Type B pancreatic cell (in vitro differentiated cells): ENCODE measurements at places on chromosomes 2 and 18. TPM values are rescaled to one million over a fixed set of nuclear protein-coding genes. Genes with fewer than 3 reads are reported as not detected.
A peak's percentile ranks its signal among the peaks of the same experiment; 100 is the strongest.

SIX2 gene
- 1.9 and 13.8 TPM in 2 replicates for total RNA-seq

- H3K27me3 ChIP-seq, result peaks cover 29% of the 10 kb centered on the region
- no peak overlapping the region for H3K27ac ChIP-seq
- H3K36me3 ChIP-seq, result no peaks in the 10 kb centered on the region
- no peak for DNase-seq
- peak overlapping the region; percentile 86 for H3K4me3 ChIP-seq
- no peaks in the 10 kb centered on the region for H3K4me1 ChIP-seq
Observed at GRCh38 chr18:45775743-45776142, 49.7 kb upstream of the SIGLEC15 start.

GRCh38 chr18:3594760-3595368 is 144.9 kb downstream of the TGIF1 start:
- H3K36me3 ChIP-seq, result peaks cover 3% of the 10 kb centered on the region
- H3K4me1 ChIP-seq, result peaks cover 48% of the 10 kb centered on the region
- peak overlapping the region; percentile 97 for H3K27ac ChIP-seq

DNA sequence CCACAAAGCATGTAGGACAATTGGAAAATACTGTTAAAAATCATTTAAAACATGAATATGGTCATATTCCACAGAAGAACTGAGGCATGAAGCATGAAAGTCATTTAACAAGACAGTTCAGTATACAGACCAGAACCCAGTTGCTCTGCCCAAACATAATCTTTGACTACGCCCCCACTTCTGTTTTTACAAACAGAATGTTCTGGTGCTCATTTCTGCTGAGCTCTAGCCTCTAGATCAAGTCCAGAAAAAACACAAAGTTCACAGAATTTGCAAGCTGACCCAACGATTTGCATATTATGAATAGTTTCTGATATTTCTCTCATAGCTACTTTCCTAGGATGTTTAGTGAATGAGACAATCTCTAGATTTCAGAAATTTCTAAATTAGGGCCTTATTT is 424.9 kb downstream of the PID1 start:
- H3K4me1 ChIP-seq, result peaks cover 4% of the 10 kb centered on the region
- H3K36me3 ChIP-seq, result no peaks in the 10 kb centered on the region
- H3K27me3 ChIP-seq, result no peaks in the 10 kb centered on the region
- no peak overlapping the region for H3K27ac ChIP-seq
- H3K4me3 ChIP-seq, result no peak overlapping the region
- DNase-seq, result no peak

DNA sequence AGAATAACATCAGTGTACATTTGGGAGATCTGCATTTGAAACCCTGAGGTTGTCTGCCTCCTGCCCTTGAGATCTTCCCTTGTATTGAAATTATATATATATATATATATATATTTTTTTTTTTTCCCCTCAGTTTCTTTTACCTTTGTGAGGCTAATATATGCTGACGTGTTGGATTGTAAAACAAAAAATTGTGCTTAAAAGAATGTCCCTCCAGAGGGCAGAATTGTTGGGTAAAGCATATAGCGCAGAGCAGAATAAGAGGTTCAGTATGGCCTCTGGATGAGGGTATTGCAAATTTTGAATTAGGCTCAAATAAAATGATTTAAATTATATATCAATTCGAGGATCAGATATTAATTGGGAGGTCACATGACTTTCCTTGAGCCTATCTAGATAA is 12.4 kb downstream of the NABP1 start:
- no peak for DNase-seq
- H3K36me3 ChIP-seq, result peaks cover 9% of the 10 kb centered on the region
- H3K27ac ChIP-seq, result no peak overlapping the region

DNA sequence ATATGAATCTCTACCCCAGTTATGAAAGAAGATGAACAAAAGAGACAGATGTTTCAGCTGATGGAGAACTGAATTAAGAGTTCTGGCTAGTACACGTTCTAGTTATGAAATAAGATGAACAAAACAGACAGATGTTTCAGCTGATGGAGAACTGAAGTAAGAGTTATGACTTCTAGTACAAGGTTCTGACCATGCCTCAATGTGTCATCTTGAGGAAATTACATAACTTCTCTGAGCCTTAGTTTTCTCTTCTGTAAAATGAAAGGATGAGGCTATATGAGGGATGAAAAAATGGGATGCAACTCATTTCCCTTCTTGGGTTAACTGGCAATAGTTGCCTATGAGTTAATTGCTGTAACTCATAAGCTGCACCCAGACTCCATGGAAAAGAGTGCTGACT is 92.9 kb upstream of the WDR75 start:
- peaks cover 6% of the 10 kb centered on the region for H3K36me3 ChIP-seq
- H3K4me3 ChIP-seq, result no peak overlapping the region
- peaks cover 12% of the 10 kb centered on the region for H3K4me1 ChIP-seq
